ENCODE measurements at places on chromosomes 12 and 14.

DNA sequence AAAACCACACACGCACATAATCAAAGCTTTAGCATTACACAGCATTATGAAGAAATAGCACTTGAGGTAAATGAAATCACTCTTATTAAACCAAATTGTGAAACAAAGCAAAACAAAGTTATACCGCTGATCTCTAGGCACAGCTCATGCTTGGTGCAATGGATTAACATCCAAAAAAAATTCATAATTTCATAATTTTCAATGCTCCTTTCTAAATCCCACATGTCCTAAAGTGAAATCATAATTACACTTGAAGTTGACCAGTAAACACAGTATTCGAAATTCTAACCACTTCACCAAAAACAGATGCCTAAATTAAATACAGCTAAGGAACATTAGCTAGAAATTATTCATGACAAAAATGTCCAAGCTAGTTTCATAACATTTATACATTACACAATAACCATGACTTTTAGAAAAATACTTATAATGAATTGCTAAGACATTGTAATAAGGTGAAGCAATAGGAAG is 1.5 kb downstream of the MLH3 start:
- no peak for DNase-seq

DNA sequence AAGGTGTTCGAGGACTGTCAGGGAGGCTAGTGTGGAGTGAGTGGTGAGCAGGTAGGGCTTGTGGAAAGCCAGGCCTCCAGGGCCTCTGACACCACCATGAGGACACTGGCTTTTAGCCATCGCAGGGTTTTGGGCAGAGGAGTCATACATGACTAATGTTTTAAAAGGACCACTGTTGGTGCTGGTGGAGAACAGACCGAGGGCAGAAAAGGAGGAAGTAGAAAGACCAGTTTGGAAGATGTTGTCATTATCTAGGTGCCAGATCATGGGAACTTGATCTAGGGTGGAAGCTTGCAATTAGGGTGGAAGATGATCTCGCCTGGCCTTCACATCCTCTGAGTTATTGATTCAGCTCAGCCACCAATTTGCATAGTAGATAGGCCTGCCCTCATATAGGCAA is 144.2 kb downstream of the C12orf75 start:
- peak; percentile 44 for DNase-seq

DNA sequence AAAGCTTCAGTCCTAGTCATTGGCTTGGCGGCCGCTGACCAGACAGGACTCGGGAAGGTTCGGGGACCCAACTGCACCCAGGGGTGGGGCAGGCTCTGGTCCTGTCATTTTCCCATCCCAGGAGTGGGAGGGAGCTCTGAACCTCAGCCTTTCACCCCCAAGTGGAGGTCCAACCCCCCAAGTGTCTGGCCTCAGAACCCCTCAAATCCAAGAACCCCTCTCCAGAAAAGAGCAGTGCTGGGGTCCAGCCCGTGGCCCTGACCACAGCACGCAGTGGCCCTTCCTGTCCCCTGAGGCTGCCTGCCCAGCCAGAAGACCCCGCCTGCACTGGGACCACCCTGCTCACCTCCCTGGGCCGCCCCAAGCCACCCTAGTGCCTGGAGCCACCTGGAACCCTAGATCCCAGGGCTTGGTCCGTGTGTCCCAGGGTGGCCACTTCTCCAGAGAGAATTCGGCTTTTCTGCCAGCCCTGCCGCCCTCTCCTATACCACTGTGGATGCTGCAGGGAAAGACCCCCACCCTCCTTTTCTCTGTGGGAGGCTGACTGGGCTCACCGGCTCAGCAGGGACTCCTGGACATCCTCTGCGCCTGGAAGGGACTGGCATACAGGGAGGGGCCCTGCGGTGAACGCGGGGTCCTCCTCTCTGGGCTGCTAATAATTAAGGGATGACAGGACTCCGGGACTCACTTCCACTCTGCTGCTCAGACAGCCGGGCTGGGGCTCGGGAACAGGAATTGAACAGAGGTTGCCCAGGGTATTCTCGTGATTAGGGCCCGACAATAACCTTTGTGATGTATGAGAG is 326.9 kb upstream of the SFSWAP start:
- no peak for DNase-seq

GRCh38 chr14:74391479-74391878 is 34.5 kb downstream of the SYNDIG1L start:
- no peak for DNase-seq

GRCh38 chr14:94691660-94692034 is 78.3 kb downstream of the GSC start:
- peak; percentile 22 for DNase-seq

GRCh38 chr14:95507174-95507573 is 9.3 kb downstream of the SYNE3 start:
- DNase-seq, result peak; percentile 92

DNA sequence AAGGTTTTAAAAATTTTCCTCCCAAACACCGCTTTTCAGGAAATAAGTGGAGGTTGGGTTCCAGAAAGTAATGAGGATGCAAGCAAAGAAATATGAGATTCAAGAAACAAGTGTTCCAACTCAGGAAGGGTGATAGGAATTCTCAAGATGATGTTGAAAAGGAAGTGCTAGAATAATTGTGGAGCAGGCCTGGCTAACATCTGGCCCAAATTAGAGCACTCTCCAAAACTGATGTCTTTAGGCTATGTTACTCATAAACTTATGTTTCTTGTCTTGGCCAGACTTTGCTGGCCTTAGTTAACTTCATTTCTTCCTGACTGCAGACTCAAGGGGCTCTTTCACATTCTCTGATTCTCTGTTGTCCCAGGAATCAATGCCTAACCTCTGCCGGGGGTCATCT is 116.3 kb downstream of the TMTC3 start:
- no peak for DNase-seq

- no peak for DNase-seq
Measured at GRCh38 chr14:78073028-78073427, 97.1 kb upstream of the NRXN3 start.

DNA sequence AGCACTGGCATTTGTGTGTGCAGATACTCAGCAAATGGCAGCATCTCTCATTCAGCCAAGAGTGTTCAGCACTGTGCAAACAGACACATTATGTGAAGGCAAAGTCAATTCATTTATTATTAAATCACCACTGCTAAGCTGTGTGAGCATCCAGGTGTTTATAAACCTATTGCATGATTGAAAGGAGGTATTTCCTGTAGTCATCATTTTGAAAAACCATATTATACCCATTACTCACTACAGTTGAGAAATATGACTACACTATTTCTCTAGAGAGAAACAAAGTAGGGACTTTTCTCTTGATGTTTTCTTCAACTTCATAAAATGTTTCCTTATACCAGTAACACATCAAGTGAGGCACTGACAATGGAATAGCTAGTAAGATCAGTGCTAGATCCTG is 13.7 kb downstream of the SPX start:
- no peak for DNase-seq

DNA sequence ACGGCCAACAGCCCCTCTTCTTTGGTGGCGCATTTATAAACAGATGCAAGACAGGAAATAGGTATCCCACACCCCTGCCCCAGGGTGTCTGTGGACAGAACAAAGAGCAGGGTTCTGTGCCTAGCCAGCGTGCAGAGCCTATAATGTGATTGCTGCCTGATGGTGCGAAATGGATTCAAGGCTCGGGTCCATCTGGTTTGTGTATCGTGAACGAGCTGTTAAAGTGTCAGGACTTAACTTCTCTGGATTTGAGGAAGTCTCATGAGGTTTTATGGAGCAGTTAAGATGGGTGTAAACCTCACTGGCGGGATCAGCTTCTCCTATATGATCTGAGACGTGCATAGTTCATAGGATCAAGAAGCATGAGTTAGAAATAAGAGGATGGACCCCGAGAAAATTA is 388.7 kb upstream of the TBX3 start:
- no peak for DNase-seq
